NCI-H2081 treated with DMSO at 0.1 percent for 48 hours (cell line): ENCODE measurements at places on chromosomes 11 and 22.

- DNase-seq, result no peak
These were observed 163.4 kb downstream of the ADAMTS15 start for GRCh38 chr11:130611791-130612251.

GRCh38 chr11:75264356-75264755, 23.8 kb downstream of the TPBGL start:
- DNase-seq, result no peak

GRCh38 chr11:3148990-3149851, 15.9 kb downstream of the OSBPL5 start:
- no peak for DNase-seq

DNA sequence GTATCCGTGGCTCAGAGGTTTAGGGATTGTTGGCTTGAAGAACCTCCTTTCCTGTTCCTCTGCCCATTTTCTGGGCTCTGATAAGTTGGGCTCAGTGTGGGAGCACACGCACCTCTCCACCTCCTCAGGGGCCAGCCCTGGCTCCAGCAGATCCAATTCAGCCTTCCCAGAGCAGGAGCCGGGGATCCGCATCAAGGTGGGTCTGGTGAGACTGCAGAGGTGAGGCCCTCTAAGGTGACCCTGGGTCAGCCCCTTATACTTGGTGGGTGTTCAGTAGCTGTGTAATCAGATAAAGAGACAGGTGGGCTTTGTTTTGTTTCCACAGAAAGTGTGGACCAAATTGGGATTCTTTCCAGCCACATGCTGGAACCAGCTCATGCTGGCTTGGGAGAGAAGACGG, 1466.0 kb downstream of the TBC1D22A start:
- no peak for DNase-seq

DNA sequence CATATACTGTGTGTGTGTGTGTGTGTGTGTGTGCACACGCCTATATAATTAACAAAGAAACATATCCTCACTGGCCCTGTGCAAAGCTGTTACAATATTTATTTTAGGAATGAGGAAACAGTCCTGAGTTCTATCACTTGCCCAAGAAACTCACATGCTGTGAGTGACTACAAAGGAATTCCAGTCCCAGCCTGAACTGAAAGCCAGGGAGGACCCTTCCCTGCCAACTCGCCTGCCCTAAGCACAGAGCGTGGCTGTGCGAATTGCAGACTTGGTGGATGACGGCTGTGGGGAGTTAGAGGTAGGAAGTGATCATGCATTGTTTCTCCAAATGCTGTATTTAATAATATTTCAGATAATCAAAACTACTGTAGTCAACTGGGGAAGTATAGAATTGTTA, 26.4 kb upstream of the CD5 start:
- no peak for DNase-seq

GRCh38 chr22:32620992-32621391, 146.4 kb downstream of the FBXO7 start:
- no peak for DNase-seq

GRCh38 chr11:109166441-109166840, 255.5 kb upstream of the C11orf87 start:
- DNase-seq, result no peak
